ENCODE measurements at places on chromosomes 12 and 14. TPM values are rescaled to one million over a fixed set of nuclear protein-coding genes. Genes with fewer than 3 reads are reported as not detected.

The SCYL2 gene
- 33.7 TPM for total RNA-seq

The IRF2BPL gene
- 91.5 TPM for total RNA-seq

The PIK3C2G gene
- total RNA-seq = not detected

The IL31 gene
- not detected for total RNA-seq

The ANG gene
- total RNA-seq = 1.4 TPM

The C14orf180 gene
- not detected for total RNA-seq

The STAT2 gene
- total RNA-seq = 396 TPM

The ACOT4 gene
- total RNA-seq = 0.57 TPM

The LRRC43 gene
- 1.8 TPM for total RNA-seq

The KRT77 gene
- total RNA-seq = not detected

The IGFBP6 gene
- 250 TPM for total RNA-seq

The EFS gene
- 1.5 TPM for total RNA-seq

The CDH24 gene
- total RNA-seq = 3.1 TPM

The CNTN1 gene
- 0.43 TPM for total RNA-seq

The RFX4 gene
- not detected for total RNA-seq

The MYL2 gene
- total RNA-seq = not detected

The KRT85 gene
- not detected for total RNA-seq

The TCL1A gene
- not detected for total RNA-seq
